KG1 (cell line): ENCODE measurements at places on chromosomes 5 and 9.

- no peak for DNase-seq
Measured at GRCh38 chr5:110865400-110866094, 126.7 kb downstream of the SLC25A46 start.

DNA sequence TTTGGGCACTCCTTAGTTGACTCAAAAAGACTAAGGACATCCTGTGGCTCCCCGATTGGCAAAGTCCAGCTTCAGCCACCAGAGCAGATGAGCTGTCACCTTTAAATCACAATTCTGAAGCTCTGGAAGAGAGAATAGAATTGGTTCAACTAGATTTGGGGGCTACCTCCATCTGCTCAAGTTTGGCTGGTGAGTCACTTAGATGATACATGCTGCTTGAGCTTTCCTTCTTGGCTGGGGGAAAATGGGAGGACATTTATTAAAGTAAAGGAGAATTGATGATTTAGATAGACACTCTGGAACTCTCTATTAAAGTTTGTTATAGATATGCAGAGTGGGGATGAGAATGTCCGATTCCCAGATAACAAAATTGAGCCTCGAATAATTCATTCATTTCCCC is 30.0 kb upstream of the GRIA1 start:
- no peak for DNase-seq

DNA sequence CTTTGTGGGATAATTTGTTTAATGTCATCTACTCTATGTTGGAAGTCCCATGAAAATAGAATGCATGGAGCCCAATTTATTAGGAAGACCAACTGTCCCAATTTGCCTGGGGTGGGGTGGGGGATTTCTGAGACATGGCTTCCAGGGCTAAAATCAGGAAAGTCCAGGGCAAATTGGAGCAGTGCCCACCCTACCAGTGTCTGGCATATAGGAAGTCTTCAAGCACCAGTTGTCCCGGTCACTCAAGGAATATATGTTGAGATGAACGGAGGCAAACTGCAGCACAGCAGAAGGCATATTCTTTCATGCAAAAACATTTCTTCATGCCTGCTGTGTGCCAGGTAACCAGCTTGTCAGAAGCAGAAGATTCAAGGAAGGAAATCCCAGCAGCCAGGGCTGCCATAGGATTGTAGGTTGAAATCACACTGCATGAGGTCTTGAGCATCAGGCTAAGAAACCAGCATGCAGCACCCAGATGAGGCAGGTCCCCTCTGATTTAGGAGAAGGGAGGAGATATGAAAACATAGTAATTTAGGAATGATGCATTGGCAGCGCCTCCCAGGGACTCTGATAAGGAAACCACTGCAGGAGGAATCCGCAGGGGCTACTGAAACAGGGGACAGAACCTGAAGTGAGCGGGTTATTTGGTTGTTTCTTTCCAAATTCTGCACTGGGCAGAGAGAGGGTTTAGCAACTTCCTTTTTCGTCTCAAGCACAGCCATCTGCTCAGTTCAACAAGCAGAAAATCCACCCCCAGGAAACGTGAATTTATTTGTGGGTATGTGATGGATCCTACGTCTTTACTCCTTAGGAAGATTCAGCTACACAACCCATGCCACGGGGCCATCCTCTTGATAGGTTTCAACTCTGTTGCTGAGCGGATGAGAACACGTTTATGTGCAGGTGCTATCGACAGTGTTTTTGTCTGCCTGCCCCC is 112.6 kb upstream of the CPEB4 start:
- no peak for DNase-seq

- no peak for DNase-seq
Measured at GRCh38 chr5:89917112-89917511, 492.4 kb downstream of the CETN3 start.

GRCh38 chr5:150783422-150783928 is 4.9 kb downstream of the SMIM3 start:
- peak; percentile 50 for DNase-seq

DNA sequence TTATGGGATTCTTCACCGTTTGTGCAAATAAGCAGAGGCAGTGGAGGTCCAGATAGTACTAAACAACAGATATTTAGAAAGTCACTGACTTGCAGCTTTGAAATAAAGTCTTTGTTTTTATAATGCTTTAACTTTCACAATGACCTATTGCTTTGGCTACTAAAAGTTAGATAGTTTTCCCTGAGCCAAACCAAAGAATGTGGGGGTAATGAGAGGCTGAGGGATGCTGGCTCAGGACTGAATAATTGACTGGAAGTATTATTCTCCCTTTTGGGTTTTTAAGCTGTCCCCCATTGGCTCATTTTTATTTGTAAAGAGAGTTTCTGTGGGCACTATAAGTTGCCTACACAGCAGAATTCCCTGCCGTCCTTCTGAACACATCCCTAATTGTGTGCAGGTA is 99.2 kb upstream of the ACTBL2 start:
- no peak for DNase-seq
